Right forelimb (tissue), 1 donor: ENCODE measurements at places on chromosomes 1 and 21.

DNA sequence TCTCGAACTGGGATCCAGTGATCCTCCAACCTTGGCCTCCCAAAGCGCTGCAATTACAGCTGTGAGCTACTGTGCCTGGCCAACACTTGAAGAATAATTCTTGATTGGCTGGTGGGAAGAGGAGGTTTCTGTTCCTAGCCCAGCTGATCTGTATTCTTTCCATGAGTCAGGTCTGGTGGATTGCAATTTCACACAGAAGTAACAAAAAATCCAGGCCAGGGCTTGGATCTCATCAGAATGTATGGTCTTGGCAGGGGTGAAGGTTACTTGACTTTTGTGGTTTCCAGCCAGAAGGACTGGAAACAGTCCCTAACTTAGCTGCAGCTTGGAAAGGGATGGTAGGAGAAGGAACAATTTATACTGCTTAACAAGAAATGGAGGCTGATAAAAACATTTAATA is 5.1 kb upstream of the HP1BP3 start:
- peak; percentile 64 for DNase-seq

- DNase-seq: no peak
Observed at GRCh38 chr1:40763742-40764532, 19.6 kb upstream of the KCNQ4 start.

- peak; percentile 50 for DNase-seq
Observed at GRCh38 chr1:9724706-9725476, 73.4 kb downstream of the PIK3CD start.

DNA sequence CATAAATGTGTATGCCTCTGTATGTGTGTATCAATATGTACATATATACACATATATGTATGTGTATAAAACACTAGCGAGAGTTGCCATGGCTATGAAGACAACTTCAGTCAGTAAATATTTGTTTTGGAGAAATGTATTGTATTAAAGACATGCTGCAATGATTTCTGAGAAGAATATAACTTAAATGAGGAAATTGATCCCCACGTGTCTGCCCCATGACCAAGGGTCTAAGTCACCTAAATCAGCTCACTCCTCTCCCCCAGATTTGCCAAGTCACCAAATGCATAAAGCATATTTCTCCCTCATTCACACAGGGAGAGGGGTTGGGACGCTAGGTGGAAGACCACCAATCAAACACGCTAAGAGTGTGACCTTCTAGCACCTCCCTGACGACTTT is 58.3 kb upstream of the LYST start:
- DNase-seq: no peak

GRCh38 chr1:244413736-244414135 is 38.0 kb downstream of the ADSS2 start:
- no peak for DNase-seq

GRCh38 chr1:63255153-63255552 is 67.2 kb upstream of the FOXD3 start:
- no peak for DNase-seq

- DNase-seq: no peak
Observed at GRCh38 chr1:17932164-17932563, 175.4 kb upstream of the IGSF21 start.

GRCh38 chr1:1779320-1779675 is 1.0 kb upstream of the NADK start:
- DNase-seq: no peak

DNA sequence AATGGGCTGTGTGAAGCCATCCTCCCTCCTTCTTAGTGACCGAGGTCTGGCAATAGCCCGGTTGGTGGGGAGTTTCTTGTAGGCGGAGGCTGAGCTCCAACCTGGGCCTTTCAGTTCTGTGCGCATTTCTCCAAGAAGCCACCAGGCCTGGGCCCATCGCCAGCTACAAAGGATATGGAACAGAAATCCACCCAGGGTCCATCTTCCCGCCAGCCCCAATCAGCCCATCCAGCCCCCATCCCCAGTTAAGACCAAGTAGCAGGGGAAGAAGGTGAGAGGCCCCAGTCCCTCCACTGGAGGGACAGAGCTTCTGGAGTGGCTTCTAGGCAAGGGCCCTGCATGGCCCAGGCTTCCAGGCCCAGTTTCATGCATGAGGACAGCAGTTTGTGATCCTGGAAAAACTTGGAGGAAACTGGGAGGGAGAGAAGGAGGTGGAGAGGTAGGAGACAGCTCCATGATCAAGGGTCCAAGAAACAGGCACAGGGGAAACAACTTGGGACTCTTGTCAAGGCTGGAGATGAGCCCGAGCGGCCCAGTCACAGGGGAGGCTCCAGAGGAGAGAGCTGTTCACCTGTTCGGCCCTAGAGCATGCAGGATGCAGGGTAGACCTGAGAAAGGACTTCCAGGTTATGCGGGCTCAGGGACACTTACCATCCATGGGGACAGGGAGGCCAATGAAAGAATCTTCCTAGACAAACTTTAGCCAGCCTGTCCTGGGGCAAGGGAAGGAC is 261.2 kb downstream of the PTPRU start:
- DNase-seq: no peak

DNA sequence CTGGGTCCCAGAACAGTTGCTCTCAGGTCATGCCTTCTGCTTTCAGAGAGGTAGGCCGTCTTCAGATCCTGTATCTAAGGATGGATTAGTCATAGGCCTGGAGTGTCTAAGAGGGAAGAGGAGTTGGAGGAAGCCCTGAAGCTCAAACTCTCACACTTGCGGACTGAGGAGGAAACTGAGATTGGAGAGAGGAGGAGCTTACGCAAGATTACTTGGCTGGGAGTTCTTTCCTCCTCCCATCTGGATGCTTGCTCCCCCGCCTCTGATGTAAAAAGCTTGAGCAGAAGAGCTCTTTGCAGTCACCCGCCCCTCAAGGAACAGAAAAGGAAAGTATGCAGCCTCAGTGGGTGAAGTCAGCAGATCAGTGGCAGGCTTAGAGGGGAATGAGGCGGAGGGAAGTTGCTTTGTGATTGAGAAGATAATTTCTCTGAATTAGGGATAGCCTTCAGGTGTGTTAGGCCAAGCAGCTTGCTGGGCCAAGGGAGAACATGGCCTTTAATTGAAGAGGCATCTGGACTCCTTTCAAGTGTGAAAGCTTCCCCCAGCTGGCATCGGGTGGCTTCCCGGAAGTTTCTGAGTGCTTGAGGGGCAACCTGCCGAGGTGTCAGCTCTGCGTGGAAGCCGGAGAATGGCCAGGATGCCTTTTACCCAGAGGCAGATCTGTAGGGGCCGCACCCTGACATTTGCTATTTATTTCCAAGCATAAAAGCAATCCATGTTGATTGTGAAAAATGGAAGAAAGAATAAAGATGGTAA is 6.6 kb downstream of the ADORA1 start:
- DNase-seq: no peak

- no peak for DNase-seq
Observed at GRCh38 chr1:92902406-92902744, 58.9 kb downstream of the DIPK1A start.

DNA sequence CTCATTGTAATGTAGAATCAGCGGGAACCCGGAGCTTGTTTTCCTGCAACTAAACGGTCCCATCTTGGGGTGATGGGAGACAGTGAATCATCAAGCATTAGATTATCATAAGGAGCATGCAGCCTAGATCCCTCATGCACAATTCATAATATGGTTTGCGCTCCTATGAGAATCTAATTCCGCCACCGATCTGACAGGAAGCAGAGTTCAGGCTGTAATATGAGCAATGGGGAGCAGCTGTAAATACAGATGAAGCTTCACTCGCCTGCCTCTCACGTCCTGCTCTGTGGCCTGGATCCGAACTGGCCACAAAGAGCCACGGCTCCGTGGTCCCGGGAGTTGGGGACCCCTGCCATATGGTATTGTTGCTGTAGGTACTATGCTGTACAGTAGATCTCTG is 1.6 kb downstream of the IFI44 start:
- DNase-seq: no peak

DNA sequence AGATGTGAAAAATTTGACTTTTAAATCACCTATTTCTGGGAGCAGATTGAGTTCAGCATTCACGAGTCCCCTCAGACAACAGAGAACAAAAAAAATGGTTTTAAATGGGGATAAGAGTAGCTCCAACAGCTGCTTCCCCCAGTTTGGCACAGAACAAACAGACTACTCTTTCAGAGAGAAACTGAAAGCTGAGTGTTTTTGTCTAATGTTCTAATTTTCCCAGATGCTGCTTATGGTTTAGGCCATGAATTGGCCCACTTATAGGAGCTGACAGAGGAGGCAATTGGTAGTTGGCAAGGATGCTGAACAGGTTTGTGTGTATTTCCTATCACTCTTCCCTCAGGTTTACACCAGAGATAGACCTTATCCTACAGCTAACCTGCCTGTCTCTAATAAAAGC is 1637.4 kb upstream of the PRMT6 start:
- DNase-seq: no peak

- DNase-seq: no peak
Observed at GRCh38 chr1:228258486-228258885, 50.6 kb downstream of the OBSCN start.

DNA sequence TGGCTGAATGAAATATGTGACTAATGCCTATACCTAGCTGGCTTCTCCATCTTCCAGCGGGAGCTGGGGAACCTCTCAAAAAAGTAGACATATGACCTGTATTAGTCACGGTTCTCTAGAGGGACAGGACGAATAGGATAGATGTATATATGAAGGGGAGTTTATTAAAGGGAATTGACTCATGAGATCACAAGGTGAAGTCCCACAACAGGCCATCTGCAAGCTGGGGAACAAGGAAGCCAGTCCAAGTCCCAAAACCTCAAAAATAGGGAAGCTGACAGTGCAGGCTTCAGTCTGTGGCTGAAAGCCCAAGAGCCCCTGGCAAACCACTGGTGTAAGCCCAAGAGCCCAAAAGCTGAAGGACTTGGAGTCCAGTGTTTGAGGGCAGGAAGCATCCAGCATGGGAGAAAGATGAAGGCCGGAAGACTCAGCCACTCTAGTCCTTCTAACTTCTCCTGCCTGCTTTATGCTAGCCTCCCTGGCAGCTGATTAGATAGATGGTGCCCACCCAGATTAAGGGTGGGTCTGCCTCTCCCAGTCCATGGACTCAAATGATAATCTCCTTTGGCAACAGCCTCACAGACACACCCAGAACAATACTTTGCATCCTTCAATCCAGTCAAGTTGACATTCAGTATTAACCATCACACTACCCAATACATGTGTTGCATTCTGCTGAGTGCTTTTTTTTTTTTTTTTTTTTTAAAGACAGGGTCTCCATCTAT is 19.6 kb downstream of the OLIG1 start:
- DNase-seq: no peak

GRCh38 chr1:23343221-23344110 is 618 bp downstream of the HNRNPR start:
- DNase-seq: peak; percentile 57

DNA sequence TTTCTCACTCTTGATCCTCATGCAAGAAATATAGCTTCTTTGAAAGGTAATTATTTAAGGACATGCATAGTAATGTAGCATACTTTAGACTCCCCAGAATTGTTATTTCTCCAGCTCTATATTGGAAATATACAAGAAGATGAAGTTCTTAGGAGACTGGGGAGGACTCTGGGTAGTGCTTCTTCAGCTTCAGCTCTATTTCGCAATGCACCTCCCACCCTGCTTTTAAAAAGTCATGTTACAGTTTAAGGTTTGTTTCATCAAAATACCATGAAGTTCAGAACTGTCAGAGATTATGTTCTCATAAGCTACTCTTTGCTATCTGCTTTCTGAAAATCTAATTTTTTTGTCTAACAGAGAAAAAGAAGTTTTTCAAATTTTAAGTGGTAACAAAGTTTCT is 586.2 kb upstream of the ADGRL4 start:
- no peak for DNase-seq

DNA sequence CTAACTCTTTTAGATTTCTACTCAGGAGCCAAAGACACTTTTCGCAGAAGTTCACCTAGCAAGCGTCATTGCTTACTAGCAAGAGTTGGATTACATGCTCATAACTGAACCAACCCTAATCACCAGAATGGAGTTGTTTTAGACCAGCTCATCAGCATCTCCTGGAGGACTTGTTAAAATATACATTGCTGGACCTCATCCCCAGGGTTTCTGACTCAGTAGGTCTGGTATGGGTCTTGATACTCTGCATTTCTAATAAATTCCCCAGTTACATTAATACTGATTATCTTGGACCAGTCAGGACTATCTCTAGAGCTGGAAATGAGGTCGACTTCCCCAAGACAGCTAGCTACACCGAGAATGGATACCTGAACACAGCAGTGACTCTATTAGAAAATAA is 9.7 kb upstream of the PRDX6 start:
- no peak for DNase-seq

GRCh38 chr21:37233551-37234146 is 33.5 kb downstream of the VPS26C start:
- DNase-seq: no peak

DNA sequence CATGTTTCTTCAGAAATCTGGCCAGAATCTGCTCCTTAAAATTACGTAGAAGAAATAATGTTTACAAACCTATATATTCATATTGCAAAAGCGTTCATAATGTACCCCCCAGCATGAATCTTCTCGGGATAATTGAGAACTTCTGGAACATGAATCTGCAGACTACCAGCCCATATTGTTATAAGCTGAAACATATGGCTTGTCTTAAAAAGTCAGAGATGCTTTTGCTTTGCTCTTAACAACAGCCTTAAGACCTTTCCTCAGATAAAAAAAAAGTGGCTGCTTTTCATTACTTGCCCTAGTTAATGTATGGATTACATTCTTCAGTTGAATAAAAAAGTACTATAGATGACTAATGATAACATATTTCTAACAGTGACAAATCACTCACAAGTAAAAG is 15.0 kb upstream of the ZZZ3 start:
- no peak for DNase-seq

DNA sequence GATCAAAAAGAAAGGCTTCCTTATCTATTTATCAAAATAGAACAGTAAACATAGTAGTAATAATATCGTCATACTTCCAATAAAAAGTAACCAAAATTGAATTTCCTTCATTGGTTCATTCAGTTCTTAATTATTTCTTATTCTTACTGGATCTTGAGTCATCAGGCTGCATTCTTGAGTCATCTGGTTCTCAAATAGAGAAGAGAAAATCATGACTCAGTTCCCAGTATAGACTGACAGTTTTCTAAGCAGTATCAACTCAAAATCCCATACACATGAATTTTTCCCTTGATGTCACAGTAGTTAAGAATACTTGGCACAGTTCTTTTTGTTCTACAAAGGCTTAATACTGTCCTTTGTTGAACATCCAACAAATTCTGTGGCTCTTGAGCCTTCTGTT is 626.9 kb upstream of the ADGRL4 start:
- DNase-seq: no peak

GRCh38 chr1:51241119-51241518 is 5.0 kb downstream of the RNF11 start:
- no peak for DNase-seq
